ENCODE measurements at places on chromosomes 6 and 20. TPM values are rescaled to one million over a fixed set of nuclear protein-coding genes. Genes with fewer than 3 reads are reported as not detected.

DNA sequence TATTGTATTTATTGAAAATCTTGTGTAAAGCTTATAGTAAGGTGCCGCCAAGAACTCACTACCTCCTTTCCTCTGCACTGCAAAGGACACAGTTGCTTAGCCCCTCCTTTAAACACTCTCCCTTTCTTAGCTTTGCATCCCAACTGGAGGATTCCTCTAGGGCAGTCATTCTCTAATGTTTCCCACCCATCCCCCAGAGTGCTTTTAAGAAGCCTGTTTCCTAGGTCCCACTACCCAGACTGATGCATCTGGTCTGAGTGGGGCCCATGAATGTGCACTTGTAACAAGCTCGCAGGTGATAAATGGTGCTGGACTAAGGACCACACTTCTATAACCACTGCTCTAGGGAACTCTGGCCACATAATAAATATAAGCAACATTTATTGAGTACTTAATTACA lies 55.2 kb downstream of the B4GALT5 start:
- no peak for DNase-seq

DNA sequence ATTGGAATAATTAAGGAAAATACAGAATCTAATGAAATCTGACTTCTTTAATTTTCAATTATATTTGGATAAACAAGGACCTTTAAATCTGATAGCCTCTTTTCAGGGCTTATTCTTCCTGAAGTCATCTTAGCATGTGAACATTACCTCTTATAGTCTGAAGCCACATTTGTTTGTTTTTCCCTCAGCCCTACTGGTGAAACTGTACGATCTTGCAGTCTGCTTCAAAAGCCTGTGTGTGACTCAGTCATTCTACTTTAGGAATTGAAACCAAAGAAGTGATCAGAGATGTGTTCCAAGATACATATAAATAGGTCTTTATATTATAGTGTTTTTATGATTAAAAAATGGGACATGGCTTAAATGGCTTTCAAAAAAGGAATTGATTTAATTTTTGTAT lies 67.5 kb downstream of the MACROD2 start:
- DNase-seq = no peak

DNA sequence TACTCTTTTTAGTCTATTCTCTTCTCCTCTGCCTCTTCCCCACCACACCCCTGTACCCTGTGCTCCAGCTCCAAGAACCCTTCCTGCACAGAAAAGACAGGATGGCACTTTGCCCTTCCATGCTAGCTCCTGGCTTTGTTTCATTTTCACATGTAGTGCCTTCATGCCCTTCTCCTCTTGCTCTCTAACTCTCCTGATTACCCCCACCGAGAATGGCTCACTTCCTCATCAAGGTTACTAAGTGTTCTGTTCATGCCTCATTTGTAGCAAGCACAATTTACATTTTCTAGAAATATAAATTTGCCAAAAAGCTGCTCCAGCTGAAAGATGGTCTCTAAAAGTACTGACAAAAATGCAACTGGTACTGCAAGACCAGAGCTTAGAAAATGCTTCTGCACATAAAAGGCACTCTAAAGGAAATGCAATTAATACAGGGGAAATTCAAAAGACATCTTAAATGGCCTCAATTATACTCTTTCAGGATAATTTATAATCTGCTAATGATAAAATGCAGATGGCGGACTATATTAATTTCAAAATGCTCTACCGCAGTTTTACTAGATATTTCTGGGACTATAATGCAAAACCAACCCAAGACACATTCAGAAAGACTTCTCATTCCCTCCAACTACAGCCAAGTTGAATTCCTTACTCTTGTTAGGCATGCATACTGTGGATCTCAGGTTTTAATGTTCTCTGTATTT lies 570.2 kb downstream of the PRKN start:
- no peak for DNase-seq

GRCh38 chr6:26205625-26206574 lies 118.7 kb downstream of the HFE start:
- no peak for DNase-seq

BANF2 gene
- not detected for total RNA-seq

C6orf141 gene
- total RNA-seq = 12.3 TPM

GSTA4 gene
- total RNA-seq = 44.7 TPM
